Stimulated activated CD8-positive, alpha-beta memory T cell treated with anti-CD3 and anti-CD28 coated beads, Interleukin-4, amount 100 ng/mL, for 4 hours (primary cell): ENCODE measurements at places on chromosomes 6 and 20.

- DNase-seq: no peak
Measured at GRCh38 chr20:62685781-62686555, 22.7 kb upstream of the NTSR1 start.

DNA sequence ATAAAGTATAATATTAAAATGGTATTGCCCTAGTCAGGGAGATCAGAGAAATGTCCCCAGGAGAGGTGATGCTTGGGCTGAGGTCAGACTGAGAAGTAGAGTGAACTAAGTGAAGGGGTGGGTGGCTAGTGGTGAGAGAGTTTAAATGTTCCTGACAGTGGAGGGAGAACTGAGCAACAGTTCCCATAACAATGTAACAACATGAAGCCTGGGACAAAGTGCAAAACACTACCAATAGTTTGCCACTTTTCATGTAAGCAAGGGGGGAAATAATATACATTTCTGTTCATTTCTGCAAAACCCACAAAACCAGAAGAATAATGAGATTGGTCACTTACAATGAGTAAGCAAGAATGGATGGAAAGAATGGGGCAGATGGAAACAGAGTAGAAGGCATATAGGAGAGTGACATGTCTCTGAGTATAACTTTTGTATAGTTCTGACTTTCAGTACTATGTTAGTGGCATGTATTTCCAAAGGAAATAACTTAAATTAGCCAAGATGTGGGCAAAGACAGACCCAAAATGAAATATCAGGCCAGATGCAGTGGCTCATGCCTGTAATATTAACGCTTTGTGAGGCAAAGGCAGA, 13.3 kb upstream of the FAXC start:
- DNase-seq: no peak

GRCh38 chr6:123489589-123489988, 147.2 kb downstream of the TRDN start:
- DNase-seq: no peak

GRCh38 chr6:37155394-37156312, 14.3 kb upstream of the PIM1 start:
- DNase-seq: peak; percentile 24

DNA sequence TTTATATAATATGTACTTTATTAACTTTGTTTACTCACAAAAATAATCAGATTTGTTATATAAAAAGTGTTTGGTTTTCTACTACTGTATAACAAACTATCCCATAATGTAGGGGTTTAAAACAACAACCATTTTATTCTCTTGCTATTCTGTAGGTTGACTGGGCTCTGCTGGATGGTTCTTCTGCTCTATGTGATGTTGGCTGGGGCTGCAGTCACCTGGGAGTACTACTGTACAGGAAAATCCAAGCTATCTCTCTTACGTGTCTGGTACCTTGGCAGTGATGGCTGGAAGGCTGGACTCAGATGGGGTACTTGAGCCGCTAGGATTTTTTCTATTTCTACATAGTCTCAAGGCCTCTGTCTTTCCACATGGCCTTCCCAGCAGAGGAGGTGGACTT, 44.0 kb upstream of the UBR2 start:
- no peak for DNase-seq

- no peak for DNase-seq
Measured at GRCh38 chr6:148971031-148971927, 224.4 kb downstream of the UST start.

- DNase-seq: no peak
Measured at GRCh38 chr20:31449511-31450414, 9.3 kb downstream of the DEFB123 start.

GRCh38 chr6:89978749-89979145, 84.5 kb downstream of the GJA10 start:
- no peak for DNase-seq

- no peak for DNase-seq
Measured at GRCh38 chr20:49853640-49854039, 41.0 kb downstream of the SLC9A8 start.

DNA sequence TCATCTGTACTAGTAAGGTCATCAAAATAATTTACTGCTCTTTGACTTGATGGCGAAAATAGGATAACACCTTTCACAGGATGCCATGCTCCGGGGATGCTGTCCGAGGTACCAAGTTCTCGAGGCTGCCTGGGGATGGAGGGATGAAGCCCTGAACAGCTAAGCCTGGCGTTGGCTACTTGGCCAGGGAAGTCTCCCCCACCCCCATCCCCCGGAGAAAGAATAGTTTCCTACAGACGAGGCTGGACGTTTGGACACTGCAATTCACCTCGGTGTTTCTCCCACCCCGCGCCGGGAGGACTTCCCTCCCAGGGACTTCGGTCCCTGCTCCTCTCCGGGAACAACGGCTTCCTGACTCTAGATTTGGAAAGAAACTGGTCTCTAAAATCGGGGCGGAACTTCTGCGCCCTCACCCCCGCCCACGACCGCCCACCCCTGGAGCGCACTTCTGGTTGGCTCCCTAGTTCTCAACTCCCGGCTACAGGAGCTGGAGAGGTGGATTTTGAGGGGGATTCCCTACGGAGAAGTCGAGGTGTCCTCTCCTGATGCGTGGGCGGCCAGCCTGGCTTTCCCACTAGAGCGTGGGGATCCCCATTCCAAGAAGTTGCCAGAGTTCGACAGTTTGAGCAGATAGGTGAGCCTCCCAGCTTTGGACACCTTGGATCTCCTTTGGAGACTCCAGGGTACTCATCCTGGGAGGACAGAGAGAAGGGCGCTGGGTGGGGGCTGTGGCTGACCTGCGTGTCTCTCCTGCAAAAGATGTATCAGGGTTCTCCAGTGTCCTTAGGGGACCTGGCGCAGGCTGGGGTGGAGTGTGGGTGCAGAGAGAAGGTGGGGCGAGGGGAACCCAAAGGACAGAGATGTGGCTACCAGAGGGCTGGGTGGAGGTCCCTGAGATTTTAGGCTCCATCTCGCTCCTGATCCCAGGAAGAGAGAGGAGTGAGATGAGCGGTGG, 1.1 kb downstream of the PCSK2 start:
- no peak for DNase-seq

- DNase-seq: no peak
Measured at GRCh38 chr20:1949347-1950100, 44.3 kb downstream of the PDYN start.

- DNase-seq: no peak
Measured at GRCh38 chr6:147615659-147616456, 107.4 kb downstream of the SAMD5 start.

DNA sequence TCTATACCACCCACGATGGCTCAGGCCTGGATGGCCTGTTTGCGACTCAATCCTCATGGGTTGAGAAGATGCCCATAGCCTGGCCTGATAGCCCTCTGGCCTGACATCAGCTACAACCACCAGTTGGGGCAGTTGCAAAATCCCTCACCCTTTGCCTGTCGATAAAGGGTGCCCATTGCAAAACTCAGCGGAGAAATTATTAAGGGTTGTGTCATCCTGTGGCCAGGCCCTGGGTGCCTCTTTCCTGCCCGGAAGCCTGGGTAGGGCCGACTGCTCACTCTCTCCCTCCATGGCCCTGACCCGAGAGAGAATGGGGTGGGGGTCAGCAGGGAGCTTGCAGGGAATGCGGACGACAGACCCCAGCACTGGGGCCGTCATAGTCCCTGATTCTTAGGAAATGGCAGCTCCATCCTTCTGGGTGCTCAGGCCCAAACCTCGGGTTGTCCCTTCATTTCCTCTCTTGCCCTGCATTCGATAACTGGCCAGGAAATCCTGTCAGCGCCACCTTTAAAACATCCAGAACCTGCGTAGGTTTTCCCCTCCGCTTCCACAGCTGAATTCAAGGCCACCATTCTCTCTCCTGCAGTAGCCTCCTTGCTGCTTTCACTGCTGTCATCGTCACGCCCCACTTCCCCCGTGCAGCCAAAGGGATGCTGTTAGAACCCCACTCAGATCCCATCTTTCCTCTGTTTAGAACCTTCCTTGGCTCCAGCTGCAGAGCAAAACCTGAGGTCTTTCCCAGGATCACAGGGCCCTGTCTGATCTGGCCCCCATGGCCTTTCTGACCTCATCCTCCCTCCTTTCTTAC, 31.1 kb downstream of the CEBPB start:
- DNase-seq: no peak

- DNase-seq: no peak
Measured at GRCh38 chr6:105667056-105667455, 264.2 kb upstream of the PREP start.

- DNase-seq: no peak
Measured at GRCh38 chr6:1023229-1023628, 288.7 kb upstream of the FOXQ1 start.

- no peak for DNase-seq
Measured at GRCh38 chr6:1958257-1958656, 287.1 kb downstream of the GMDS start.

GRCh38 chr6:41492261-41492891, 53.8 kb upstream of the FOXP4 start:
- no peak for DNase-seq

GRCh38 chr20:15917283-15917682, 656.0 kb downstream of the KIF16B start:
- DNase-seq: no peak

GRCh38 chr20:8860011-8860495, 208.8 kb upstream of the PLCB4 start:
- DNase-seq: no peak

- DNase-seq: no peak
Measured at GRCh38 chr6:52076791-52077179, 10.6 kb downstream of the PKHD1 start.

DNA sequence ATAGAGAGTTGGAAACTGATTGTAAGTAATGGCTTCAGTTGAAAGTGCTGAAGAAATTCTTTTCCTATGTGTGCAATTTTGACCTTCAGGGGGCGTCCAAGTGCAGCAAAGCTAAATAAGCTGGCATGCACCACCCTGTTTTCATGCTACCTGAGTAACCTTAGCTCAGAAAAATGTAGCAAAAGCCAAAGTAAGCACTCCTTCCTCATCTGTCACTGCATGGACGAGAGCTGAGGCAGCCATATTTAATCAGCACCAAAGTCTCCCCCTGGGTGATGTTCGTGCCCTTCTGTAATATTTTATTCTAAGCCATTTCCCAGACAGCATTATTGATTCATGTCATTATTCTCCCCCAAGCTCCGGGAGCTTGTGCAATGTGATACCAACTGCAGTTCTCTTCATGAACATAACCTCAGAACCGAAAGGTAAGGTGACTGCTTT, 123.1 kb downstream of the RPS12 start:
- no peak for DNase-seq

DNA sequence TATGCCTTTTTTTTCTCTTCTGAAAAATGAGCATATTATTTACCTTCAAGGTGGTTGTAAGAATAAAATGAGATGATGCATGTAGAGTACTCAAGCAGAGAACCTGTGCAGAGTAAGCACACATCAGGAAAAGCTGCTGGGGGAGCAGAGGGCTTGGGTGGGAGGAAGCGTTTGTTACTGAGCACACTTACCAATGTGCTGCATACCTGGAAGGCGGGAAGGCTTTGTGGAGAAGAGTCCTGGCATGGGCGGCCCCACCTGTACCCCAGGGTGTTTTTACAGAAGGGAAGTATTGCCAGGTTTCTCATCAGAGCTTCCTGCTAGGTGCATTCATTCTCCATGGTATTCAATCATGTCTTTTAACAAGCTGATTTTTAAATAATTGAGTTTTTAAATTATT, 52.9 kb downstream of the CSE1L start:
- no peak for DNase-seq

- no peak for DNase-seq
Measured at GRCh38 chr6:84568971-84569370, 195.4 kb downstream of the TBX18 start.

- DNase-seq: no peak
Measured at GRCh38 chr6:167399599-167399998, 74.7 kb downstream of the TTLL2 start.

DNA sequence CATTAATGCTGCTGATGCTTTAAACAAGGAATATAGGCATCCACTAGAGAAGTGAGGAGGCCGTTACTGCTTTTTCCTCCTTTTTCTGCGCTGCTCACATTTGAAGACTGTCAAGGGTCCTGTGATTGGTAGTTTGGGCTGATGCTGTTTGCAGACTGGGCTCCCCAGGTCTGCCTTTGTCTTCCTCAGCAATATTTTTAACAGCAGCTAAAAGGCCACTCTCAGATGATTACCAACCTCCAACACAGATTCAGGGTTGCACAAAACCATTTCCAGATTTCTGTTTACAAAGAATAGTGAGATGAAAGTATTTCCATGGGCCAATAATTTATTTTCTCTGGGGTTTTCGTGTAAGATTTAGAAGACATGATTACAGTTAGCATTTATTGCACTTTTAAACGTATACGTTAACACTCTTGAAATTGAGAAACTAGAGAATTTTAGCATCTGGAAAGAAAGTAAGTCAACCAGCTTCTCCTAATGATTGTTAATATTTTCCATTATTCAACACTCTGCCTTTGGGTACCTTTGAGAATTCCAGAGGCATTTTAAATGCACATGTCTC, 475.3 kb upstream of the SOX4 start:
- DNase-seq: no peak

- no peak for DNase-seq
Measured at GRCh38 chr6:23535101-23535500, 590.9 kb upstream of the NRSN1 start.

DNA sequence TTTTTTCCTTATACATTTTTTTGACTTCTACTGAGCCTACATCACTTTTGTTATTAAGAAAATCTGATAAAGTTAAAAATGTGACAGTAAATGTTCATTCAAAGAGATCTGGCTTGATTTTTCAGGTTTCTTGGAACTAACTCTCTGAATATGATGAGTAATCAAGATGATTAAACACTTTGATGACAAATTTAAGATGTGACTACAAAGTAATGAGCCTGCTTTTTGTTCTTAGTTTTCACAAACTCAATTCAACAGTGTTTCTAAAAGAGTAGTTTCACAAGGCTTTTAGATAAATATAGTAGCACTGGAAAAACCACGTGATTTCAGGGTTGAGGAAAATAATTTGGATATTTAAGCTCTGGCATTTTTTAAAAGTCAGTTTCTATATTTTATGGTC, 37.9 kb upstream of the HDDC2 start:
- DNase-seq: no peak

- DNase-seq: no peak
Measured at GRCh38 chr6:80720824-80721223, 614.4 kb downstream of the BCKDHB start.

DNA sequence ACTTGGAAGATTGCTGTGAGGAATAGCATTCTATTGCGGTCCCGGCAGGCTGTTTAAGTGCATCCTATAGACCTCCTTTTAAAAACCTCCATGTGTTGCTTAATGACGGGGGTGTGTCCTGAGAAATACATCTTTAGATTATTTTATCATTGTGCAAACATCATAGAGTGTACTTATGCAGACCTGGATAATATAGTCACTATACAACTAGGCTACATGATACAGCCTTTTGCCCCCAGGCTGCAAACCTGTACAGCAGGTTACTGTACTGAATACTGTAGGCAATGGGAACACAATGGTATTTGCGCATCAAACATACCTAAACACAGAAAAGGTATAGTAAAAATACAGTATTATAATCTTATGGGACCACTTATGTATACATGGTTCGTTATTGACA, 175.6 kb downstream of the RNF144B start:
- DNase-seq: no peak

- no peak for DNase-seq
Measured at GRCh38 chr6:43983191-43983590, 144.1 kb downstream of the MRPL14 start.

DNA sequence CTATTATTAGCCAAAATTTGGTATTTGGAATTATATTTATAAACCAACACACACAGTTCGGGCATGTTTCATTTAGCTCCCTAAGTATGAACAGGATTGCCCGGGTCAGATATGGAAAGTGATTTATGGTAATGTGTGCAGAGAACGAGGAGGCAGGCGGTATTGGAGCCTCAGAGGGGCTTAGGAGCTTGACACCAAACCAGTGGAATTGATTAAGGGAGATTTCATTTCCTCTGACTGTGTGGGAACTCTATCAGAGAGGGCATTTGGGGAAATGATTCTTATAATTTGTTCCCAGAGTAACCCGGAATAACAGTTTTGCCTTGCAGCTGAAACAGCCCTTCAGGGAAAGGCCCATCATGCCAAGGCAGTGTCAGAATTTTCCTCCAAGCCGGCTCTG, 115.1 kb upstream of the SPTLC3 start:
- DNase-seq: no peak
